ENCODE measurements at places on chromosomes 16 and 17.

DNA sequence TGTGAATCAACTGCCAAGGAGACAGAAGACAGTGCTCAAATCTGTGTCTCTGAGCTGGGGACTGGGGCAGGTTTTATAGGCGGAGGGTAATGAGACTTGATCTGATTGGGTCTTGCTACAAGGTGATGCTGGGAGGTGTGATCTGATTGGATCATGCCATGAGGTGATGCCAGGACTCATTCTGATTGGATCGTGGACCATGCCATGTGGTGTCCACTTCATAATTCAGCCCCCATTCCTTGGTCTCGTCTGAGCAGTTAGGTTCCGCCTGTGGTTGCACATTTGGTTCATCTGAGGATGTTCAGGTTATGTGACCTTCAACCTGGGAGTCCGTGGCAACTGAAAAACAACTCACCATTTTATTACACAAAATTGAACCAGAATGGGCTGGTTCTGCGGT, 41.0 kb downstream of the OTOA start:
- DNase-seq = no peak

GRCh38 chr16:88650749-88651275, at the start of gene CYBA:
TSS of gene CYBA (minus strand) at chr16:88651053. CDS start at chr16:88651013, 40 bp downstream.
- DNase-seq = peak; percentile 35

- DNase-seq = peak; percentile 68
These were observed 62.4 kb downstream of the BAIAP2 start for GRCh38 chr17:81097134-81097942.

- no peak for DNase-seq
These were observed 4.3 kb upstream of the EZH1 start for GRCh38 chr17:42748908-42749798.

GRCh38 chr17:48873209-48873608, 19.4 kb upstream of the ATP5MC1 start:
- DNase-seq = no peak

GRCh38 chr17:37256627-37257026, 119.2 kb upstream of the C17orf78 start:
- no peak for DNase-seq

GRCh38 chr17:64129515-64129764, 504 bp downstream of the ERN1 start:
- no peak for DNase-seq

DNA sequence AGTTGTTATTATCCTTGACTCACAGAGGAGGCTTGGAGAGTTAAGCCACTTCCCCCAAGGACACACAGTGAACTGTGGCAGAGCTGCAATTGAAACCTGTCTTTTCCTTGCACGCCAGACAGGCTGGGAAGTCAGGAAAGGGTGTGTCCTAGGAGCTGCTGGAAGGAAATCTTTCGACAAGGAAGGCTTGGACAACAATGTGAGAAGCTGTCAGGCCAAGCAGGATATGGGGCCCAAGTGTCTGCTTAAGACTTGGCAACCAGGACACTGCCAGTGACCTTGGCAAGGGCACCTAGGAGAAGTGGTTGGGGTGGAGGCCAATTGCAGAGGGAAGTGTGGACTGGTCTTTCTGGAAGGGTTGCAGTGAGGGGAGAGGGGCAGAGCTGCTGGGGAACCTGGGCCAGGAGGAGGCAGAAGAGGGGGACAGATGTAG, 2.1 kb upstream of the CAMKK1 start:
- no peak for DNase-seq

GRCh38 chr17:28039251-28039650, 3.2 kb upstream of the NLK start:
- no peak for DNase-seq

DNA sequence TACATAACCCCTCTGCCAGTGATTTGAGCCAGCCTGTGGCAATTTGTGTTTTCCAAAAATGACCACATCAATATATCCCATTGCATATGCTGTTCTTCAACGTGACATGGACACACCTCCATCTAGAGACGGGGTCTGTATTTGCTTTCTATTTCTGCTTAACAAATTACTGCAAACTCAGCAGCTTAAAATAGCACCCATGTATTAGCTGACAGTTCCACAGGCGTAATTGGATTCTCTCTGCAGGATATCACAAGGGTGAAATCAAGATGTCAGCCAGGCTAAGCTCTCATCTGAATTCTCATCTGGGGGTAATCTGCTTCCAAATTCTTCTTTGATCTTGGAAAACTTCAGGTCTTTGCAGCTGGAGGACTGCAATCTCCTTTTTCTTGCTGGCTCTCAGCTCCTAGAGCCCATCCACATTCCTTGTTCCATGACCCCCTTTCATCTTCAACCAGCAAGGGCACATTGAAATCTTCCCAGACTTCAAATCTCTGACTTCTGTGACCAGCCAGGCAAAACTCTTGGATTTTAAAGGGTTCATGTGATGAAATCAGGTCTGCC, 8.2 kb downstream of the KRT9 start:
- no peak for DNase-seq

DNA sequence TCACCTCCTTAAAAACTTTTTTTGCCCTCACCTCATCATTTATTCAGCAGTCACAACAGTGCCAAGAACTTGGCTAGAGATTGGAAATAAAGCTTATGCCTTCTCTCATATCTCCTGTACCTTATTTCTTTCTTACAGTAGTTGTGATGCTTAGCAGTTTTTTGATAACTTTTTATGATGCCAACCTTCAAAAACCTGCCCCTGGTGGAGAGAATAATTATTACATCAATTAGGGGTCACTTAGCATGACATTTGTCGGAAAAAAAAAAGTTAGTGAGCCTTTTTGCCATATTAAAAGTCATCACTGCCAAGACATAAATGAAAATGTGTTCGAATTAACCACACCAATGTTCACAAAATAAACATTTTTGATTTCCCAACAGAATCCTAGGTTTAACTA, 296.6 kb downstream of the WWOX start:
- no peak for DNase-seq

GRCh38 chr16:53458635-53459034, 24.4 kb downstream of the RBL2 start:
- no peak for DNase-seq

DNA sequence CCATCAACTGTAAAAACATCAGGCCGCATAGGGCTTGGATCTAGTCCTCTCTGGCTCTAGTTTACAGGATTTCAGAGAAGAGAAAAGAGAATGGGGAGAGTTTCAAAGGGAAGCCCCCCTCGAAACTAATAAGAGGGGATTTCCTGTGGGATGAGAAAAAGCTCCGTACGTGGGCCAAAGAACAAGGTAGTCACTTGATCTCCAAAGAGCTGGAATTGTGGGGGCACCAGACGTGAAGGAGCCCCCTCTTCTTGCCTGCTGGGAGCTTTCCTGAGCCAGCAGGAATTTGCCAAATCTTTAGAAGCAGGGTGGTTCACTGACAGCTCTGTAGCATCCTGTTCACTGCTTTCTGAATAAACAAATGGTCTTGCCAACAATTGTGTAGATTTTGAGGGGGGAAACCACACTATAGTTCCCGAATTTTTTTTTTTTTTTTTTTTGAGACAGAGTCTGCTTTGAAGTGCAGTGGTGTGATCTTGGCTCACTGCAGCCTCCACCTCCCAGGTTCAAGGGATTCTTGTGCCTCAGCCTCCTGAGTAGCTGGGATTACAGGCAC, 7.0 kb upstream of the TMIGD1 start:
- no peak for DNase-seq

- DNase-seq = no peak
These were observed 436.0 kb downstream of the MAF start for GRCh38 chr16:79164388-79164995.

- DNase-seq = no peak
These were observed 10.6 kb downstream of the ZSCAN10 start for GRCh38 chr16:3088450-3088849.

- no peak for DNase-seq
These were observed 42.7 kb downstream of the SOCS3 start for GRCh38 chr17:78316867-78317789.

GRCh38 chr17:79944821-79945391, 90.8 kb downstream of the TBC1D16 start:
- no peak for DNase-seq

GRCh38 chr16:70698901-70699300, 13.0 kb upstream of the MTSS2 start:
- no peak for DNase-seq

DNA sequence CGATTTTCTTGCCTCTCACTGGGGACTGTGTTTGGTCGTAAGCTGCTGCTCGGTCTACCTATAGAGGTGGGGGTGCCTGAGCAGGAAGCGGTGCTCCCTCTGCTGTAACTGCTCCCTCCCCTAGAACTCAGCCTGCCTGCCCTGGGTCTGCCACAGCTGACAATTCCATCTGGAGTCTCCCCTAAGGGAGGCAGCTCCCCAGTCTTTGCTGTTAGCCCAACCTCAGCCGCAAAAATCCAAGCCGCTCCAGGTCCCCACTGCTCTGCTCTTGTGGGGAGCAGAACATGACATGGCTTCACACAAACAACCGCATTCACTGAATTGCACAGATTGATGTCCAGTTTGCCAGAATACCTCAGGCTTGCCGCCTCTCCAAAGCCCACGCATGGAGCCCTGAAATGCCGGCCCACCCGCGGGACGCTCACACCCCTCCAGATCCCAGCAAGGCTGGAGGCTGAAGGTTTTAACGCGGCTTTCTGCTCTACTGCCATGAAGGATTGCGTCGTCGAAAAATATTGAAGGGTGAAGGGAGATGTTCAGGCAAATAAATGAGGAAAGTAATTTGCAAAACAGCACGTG, 221.5 kb upstream of the FOXF1 start:
- no peak for DNase-seq

- DNase-seq = no peak
These were observed 231.4 kb downstream of the IRX3 start for GRCh38 chr16:54055191-54055590.

GRCh38 chr17:27569257-27569722, 61.7 kb upstream of the LGALS9 start:
- DNase-seq = no peak

GRCh38 chr16:75097191-75097761, 19.3 kb downstream of the LDHD start:
- no peak for DNase-seq

GRCh38 chr17:78915872-78916632, 9.1 kb downstream of the TIMP2 start:
- DNase-seq = no peak

DNA sequence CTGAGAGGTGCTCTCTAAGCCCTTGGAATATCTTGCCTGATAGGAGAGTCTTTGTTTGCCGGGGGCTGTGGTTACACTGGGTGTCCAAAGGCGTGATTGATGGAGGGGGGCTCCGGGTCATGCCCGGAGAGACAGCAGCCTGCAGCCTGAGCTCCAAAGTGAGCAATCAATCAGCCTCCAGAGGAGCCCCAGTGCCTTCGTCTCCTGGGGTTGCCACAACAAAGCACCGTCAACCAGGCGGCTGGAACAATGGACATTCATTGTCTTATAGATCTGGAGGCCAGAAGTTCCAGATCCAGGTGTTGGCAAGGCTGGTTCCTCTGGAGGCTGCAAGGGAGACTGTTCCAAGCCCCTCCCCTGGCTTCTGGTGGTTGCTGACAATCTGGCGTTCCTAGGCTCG, 24.0 kb upstream of the GINS2 start:
- DNase-seq = no peak

- DNase-seq = no peak
These were observed 39.6 kb downstream of the MAP2K6 start for GRCh38 chr17:69454051-69454450.

DNA sequence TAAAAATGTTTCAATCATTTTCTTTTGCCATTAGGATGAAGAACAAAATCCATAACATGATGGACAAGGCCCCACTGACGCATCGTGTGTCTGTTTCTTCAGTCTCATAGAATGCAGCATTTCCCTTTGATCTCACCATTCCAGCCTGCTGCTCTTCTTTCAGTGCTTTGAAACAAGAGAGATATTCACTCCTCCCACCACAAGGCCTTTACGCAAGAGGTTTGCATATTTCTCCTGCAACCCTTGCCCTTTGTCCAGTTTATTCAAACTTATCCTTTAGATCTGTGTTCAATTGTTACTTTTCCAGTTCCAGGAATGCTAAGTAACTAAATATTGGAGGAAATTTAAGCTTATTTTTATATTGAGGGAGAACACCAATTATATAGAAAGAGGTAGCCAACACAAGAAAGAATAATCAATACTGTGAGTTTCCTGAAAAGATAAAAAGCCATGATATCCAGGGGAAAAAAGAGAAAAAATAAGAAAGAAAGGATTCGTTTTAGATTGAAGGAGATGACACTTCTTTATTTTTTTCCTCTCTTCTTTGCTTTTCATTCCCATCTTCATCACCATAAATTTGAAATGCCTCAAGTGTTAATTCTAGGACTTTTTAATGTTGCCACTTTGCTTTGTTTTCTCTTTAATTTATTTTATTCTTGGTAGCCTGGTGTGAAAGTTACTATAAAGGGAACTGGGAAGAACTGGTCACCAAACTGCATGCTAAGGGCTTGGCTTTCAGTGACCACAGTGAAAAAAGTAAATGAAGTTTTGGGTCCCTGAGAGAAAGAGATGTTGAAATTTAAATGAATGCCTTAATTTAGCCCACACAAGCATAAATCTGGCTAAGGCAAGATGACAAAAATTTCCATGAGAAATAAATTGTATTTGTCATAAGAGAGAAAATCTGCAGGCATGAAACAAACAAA, 102.1 kb downstream of the KIF2B start:
- DNase-seq = peak; percentile 5

DNA sequence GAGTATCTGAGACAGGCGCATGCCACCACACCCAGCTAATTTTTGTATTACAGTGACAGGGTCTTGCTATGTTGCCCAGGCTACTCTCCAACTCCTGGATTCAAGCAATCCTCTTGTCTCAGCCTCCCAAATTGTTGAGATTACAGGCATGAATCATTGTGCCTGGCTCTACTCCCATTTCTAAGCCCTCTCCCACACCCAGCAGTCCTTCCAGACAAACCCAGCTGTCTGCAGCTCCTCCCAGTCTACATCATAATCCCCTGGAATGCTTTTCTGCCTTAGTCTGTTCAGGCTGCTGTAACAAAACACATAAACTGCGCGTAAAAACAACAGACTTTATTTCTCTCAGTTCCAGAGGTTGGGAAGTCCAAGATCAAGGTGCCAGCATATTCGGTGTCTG, 144.5 kb downstream of the GRIN2A start:
- DNase-seq = no peak

DNA sequence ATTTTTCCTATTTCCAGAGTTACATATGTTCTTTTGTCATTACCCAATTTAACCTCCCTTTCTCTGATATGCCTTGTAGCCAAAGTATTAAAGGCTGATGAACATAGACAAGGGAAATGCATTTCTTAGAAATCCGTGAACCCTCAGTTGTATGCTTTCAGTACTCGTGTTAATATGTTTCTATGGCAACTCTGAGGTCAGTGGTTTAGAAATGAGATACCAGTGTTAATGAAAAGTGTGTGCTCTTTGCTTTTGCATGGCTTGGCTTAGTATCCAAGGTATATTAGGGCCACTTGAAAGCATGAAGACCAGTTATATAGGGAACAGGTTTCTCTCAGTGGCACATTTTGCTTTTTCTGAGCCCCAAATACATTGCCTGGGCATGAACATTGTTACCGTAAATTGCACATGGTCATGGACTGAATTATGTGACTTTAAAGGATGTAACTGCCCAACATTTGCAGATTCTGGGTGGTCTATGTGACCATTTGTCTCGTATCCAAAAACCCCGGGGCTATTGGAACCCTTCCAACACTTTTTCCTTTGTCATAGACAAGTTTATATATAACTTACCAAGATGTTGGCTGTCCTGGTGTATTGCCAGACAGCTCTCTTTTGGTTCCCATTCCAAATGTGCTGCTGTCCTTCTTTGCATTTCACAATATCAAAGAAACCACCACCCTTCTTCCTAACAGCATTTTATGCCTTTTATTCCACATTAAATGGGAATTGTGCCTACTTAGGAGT, 17.5 kb downstream of the ABHD15 start:
- no peak for DNase-seq

GRCh38 chr17:68641276-68642117, 40.3 kb upstream of the FAM20A start:
- DNase-seq = no peak
